Stimulated activated CD4-positive, alpha-beta T cell treated with anti-CD3 and anti-CD28 coated beads, Interleukin-15, amount 100 ng/mL, for 1 hour (primary cell): ENCODE measurements at places on chromosomes 6 and 20.

DNA sequence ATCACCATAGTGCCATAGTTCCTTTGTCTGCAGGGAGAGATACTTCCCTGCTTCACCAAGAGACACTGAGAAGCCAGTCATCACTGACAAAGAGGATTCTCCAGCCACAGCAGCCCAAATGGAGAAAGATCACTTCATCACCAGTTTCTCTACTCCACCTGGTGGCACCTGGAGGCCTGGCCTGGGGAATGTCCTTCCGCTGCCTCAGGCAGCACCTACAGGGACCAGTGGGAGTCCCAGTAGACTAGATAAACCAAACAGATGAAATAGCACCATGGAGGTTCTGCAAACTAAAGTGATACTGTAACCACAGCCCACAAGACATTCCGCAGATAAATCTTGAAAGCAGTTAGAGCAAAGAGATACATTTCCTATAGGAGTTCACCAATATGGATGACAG, 266.5 kb downstream of the C6orf118 start:
- no peak for DNase-seq

GRCh38 chr20:63940472-63941266, 15.5 kb downstream of the UCKL1 start:
- no peak for DNase-seq

GRCh38 chr20:61628480-61628879, 376.4 kb downstream of the CDH4 start:
- no peak for DNase-seq

- no peak for DNase-seq
Measured at GRCh38 chr20:48919882-48920526, 1.5 kb upstream of the ARFGEF2 start.

DNA sequence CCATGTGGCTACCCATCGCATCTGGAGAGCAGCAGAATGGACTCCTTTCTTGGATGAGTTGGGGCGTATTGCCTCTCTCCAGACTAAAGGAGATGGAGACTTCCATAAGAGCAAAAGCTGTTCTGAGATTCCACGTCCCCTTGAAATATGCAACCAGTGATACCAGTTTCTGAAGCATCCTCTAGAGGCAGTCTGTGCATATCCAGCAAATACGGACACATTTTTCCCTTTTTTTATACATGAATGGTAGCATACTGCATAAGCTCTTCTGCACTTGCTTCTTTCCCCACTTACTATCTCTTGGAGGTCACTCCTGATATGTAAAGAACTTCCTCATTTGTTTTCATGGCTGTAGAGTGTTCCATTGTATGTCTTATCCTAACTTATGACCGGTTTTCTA, 34.6 kb downstream of the TAF8 start:
- no peak for DNase-seq

- DNase-seq = no peak
Measured at GRCh38 chr20:60056407-60057122, 98.3 kb downstream of the CDH26 start.

DNA sequence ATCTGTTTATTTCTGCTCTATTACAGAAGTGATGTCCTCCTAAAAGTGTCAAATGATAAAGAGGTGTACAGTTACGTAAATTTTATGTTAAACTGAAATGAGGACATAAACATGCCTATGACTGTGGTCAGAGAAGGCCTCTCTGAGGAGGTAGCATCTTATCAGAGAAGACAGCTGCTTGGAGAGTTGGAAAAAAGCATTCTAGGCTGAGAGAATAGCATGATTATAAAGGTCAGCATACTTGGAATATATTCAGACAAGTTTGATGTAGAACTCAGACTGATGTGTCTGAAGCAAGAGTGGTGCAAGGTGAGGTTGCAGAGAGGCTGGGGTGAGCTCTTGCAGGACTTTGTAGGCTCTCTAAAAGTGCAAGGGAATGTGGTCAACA, 3.1 kb upstream of the PCNA start:
- no peak for DNase-seq

- no peak for DNase-seq
Measured at GRCh38 chr6:152727507-152727906, 23.1 kb upstream of the VIP start.

DNA sequence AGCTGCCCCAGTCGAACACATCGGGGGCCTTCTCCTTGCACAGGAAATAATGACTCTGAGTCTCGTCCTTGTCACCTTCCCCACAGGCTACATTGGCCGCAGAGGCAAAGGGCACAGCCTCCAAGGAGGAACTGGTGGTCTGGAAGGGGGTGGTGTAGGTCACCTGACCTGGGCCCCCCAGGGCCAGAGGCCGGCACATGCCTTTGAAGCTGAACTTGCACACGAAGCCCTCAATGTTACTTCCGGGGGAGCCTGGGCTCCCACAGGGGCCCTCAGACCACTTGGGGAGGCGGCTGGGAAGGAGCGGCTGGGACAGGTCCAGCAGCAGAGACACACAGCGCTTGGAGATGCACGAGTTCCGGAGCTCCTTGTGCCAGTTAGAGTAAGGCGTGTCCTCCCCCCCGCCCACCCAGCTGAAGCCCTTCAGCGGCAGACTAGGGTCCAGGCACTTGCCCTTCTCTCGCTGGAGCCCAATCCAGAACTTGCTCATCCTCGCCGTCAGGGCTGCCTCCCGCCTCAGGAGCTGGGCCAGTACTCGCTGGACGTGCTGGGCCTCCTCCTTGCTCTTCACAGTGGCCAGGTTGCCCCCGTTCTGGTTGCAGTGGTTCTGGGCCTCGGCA, 578 bp downstream of the CD93 start:
- no peak for DNase-seq

GRCh38 chr20:59453759-59454560, 150.4 kb upstream of the PHACTR3 start:
- DNase-seq = no peak

- no peak for DNase-seq
Measured at GRCh38 chr6:101114703-101115102, 233.6 kb upstream of the ASCC3 start.

- no peak for DNase-seq
Measured at GRCh38 chr20:53050338-53050737, 78.2 kb downstream of the TSHZ2 start.

GRCh38 chr6:33723371-33724085, 12.0 kb upstream of the UQCC2 start:
- no peak for DNase-seq

GRCh38 chr6:96537726-96538125, 16.1 kb downstream of the UFL1 start:
- no peak for DNase-seq

DNA sequence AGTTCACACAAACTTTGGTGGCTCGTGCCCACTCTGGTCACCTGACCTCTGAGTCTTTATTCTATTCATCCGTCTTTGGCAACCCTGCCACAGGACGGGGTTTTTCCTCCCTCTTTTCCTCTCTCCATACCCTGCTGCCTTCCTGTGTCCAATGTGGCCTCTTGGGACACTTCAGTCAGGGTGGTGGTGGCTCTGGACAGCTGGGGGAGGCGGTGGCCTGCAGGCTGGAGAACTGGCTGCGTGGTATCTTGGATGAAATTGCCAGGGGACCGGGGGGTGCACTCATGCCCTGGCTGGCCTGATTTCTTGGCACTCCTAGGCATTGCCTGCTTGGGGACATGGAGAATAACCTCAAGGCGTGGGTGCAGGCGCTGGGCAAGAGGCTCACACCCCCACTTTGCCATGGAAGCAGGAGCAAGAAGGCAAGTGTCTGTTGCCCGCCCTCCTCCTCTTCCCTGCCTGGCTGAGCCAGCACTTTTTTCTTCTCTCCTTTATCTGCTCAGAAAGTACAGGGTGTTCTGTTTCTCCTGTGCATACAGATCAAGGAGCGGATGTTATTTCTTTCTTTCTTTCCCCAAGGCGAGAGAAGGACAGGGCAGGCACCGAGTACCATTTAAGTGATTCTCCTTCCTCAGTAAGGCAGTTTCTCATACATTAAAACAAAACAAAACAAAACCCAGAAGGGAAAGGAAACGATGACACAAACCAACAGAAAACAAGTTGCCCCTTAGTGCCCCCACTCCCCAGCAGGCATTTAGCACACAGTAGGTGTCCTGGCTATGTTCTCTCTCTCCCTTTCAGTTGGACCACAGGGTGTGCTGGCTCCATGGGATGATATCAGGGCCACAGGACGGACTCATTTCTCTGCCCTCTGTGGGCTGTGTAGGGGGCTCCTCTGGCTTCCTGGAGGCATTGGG, 155.5 kb upstream of the RNF24 start:
- DNase-seq = no peak

DNA sequence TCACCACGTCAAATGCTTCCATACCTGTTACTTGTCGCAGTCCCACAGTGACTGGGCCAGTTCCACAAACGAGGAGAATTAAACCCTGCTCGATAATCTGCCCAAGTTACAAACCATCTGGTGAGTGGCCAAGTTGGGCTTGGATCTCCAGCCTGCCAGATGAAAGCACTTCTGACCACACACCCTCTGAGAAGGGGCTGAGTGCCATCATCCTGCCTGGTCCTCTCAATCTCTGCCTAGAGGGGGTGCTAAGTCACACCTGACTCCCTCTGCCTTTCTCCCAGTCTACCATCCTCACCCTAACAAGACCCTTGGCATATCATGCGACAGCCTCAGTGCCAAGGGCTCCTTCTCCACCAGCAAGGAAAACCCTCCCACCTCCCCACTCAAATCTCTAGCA, 15.8 kb downstream of the RRP36 start:
- DNase-seq = no peak

- DNase-seq = peak; percentile 3
Measured at GRCh38 chr6:105452924-105453756, 50.3 kb upstream of the PREP start.

GRCh38 chr6:63783096-63783495, 147.5 kb downstream of the PHF3 start:
- DNase-seq = no peak
